ENCODE measurements at places on chromosomes 5 and 9.

DNA sequence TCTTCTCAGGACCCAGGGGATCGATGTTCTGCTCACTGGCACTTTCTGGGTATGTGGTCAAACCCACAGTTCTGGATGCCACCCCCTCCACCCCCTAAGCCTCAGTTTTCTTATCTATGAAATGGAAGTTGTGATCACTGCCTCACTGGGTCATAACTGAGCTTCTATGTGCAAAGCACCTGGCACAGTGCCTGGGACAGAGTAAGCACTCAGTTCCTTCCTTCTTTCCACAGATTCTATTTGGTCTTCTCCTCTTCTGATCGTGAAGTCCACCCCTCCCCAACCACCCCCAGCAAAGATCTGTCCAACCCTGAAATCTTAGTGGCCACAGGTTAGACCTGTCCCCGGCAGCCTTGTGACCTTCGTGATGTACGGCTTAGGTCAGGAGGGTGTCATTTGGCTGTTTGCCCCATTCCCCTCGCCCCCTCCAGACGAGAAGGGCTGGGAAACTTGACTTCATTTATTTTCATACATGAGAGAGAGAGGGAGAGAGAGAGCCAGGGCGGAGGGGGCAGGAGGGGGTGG lies 181.4 kb downstream of the FGF18 start:
- DNase-seq: no peak

DNA sequence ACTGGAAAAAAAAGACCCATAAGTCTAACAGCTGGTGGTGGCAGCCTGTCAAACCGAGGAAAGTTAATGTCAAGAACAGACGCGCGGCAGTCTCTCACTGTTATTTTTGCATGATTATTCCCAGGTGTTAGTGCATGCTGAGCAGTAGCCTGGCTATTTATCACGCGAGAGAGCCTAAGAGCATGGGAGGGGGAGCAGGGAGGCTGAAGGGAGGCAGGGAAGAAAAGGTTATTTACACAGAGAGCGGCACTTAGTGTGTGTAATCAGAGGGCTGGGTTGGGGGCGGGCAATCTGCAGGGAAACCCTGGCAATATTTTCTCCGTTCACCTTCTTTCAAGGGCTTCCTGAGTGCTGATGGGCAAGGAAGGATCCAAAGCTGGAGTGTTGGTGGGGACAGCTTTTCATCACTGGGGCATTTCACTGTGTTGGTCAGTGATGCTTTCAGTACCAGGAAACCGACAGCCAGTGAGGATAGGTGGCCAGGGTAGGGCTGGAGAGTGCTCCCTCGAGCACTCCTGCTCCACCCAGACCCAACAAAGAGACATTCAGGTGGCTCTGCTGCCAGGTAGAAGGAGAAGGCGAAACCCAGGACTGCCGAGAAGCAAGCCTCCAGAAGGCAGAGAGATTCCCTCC lies 39.6 kb downstream of the ZNF608 start:
- no peak for DNase-seq

DNA sequence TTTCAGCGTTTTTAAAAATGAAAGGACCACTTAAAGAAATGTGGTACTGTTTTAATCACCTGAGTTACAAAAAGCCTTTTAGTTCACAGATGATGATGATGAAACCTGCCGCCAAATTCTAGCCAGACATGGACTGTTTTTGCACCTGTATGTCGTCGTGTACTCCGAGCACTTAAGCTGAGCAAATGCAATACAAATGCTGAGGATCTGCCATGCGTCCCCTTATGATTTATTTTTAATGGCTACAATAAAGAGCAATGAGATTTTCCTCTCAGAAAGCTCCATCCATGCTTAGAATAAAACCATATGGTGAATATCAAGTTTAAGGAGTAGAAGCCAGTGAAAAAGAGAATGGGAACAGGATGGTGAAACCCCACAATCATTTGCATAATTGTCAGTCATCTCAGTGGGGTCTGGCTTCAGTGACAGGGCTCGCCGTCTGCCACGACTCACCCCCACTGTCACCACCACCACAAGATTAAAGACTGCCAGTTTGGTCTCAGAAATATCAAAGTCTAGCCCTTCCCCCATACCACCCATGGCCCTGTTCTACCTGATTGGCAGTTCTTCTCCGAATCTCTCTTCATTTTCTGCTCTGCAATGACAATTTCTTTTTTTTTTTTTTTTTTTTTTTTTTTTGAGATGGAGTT lies 159.9 kb downstream of the GOLPH3 start:
- no peak for DNase-seq

- DNase-seq: no peak
Observed at GRCh38 chr9:93904649-93905472, 50.3 kb downstream of the BARX1 start.

GRCh38 chr5:140261403-140262171 lies 41.3 kb downstream of the PFDN1 start:
- no peak for DNase-seq

GRCh38 chr5:122751293-122751782 lies 23.5 kb upstream of the SNX2 start:
- DNase-seq: no peak

GRCh38 chr5:80296121-80296520 lies 23.7 kb upstream of the SPZ1 start:
- no peak for DNase-seq

GRCh38 chr9:4603830-4604229 lies 58.3 kb upstream of the PLPP6 start:
- no peak for DNase-seq

DNA sequence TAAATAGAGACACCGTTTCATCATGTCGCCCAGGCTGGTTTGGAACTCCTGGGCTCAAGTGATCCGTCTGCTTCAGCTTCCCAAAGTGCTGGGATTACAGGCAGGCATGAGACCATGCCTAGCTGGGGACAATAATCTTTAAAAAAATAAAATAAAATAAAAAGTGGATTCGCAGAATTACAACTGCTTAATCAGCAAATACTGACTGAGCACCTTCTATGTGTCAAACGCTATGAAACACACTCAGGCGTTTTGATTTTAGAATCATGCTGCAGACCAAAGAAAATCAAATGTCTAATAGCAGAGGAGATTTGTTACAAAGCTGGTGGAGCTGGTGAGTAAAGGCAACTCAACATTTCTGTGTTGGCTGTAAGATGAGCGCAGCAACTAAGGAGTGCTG lies 22.7 kb upstream of the SH3RF2 start:
- DNase-seq: no peak

- DNase-seq: no peak
Observed at GRCh38 chr9:15570769-15571168, 17.9 kb downstream of the CCDC171 start.

DNA sequence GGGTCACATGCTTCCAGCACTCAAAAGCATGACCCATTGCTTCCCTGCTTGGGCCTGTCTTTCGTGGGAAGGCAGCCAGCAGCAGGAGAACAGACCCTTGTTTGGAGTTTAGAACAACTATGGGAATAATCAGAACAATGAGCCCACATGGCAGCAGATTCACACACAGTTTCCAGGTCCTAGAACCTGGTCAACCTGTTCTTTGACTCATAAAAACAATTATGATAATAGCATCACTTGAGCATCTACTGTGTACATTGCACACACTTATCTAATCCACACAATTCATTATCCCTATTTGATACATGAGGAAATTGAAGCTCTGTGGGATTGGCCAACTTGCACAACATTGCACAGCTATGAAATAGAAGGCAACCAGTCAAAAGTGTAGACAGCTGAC lies 41.7 kb downstream of the KLF4 start:
- no peak for DNase-seq

DNA sequence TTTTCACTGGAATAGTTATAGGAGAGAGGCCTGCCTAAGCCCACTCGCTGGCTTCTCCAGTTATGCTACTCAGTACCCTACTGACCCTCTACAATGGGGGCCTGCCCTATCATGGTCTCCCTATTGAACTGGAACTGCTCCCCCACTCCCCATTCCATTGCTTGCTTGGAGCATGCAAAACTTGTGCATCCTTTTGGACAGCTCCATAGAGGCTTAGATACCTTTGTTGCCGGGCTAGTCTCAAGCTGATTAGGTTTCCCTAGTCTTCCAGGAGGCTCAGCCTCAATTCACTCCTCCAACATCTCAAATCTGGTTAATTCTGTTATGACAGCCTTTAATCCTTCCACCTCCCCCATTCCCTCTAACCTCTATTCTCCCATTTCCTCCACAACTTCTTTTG lies 39.9 kb downstream of the KIF24 start:
- no peak for DNase-seq

DNA sequence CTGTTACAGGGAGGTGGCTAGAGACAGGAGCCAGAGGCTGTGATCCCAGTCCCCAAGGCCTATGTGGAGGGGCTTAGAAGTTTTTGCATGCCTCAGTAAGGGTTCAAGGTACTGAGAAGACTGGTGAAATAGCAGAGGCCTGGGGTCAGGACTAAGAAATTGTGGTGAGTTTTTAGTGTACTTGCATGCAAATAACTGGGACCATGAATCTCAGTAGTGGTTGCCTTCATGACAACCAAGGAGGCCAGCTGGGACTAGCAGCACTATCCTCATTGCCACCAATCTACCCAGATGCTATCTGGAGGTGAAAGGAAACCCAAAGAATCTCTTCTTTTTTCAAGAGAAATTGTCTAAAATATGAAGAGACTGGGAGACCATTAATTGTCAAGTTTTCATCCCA lies 395.1 kb downstream of the CETN3 start:
- no peak for DNase-seq

- no peak for DNase-seq
Observed at GRCh38 chr5:93249651-93250289, 331.2 kb downstream of the NR2F1-AS1 start.

DNA sequence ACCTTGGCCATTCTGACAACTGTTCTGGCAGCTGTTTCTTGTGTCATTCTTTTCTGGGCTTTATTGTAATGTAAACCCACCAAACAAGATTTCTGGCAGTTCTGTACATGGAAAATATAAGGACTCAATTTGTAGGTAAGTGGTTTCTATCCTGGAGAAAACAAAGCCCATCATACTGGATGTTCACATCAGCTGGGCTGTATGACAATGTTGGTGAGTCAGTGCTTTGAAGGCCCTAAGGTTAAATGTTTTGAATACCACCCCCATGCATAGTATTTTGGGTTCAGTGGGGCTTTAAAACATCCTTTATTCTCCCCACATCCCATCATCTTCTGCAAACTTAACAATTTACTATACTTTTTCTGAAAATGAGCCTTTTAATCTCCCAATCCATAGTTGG lies 52.5 kb downstream of the SH3GL2 start:
- no peak for DNase-seq

DNA sequence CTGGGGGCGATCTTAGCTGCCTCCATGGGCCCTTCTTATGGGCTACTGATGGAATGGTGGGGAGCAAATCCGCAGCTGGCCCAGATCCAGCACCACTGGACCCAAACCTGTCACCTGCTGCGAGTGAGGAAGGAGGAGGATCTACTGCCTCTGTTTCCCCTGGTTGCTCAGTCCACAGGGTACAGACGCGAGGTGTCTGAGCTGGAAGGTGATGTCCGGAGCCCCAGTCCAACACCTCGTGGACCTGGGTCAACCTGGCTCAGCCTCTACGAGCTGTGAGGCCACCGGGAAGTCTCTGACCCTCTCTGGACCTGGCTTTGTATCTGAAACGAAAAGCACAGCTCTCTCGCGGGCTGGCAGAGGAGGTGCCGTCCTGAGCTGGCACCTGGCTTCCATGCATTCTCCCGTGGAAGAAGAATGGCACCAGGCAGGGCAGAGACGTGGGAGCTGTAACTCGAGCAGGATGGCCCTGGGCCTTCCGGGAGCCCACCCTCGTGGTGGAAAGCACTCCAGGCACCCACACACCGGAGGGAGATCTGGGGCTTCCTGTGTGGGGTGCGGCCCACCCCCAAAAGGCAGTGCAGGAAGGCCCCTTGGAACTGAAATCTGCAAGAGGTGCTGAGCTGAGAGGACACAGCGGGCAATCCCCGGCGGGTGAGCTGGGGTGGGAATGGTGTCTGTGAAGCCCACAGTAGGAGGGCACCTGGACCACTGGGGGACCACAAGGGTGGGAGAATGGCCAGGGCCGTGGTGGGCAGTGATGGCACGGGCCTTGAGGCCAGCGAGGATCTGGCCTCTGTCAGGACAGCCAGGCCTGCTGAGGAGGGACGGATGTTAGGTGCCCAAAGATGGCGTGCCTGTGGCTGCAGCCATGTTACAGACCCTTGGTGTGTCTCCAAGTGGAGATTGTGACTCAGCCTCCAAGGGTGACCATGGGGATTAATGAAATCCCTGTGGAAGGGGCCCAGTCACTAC lies 133.4 kb downstream of the OLFM1 start:
- DNase-seq: no peak

GRCh38 chr9:30075451-30076199 lies 2308.8 kb upstream of the ACO1 start:
- no peak for DNase-seq

DNA sequence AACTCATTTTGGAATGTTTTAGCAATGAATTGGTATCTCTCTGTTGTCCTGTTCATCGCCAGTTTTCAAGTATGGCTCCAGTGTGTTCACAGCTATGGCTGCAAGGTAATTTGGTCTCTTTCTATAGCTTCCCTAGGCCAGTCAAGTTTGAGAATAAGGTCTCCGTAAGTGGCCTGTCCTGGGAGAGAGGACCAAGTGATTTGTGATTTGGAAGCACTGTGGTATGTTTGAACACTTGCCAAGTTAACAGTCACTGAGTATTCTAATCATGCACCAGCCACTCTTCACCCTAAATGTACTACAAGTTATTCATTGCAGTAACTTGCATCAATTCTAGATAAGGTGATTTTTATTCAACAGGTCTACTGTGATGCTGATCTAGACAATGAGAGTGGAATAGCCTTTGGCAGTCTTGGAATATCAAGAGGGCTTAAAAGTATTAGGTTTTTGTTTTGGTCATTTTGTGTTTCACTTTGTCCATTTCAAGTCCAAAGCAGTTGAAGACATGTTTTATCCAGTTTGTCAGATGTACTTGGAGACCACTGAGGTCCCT lies 41.1 kb downstream of the G3BP1 start:
- no peak for DNase-seq

DNA sequence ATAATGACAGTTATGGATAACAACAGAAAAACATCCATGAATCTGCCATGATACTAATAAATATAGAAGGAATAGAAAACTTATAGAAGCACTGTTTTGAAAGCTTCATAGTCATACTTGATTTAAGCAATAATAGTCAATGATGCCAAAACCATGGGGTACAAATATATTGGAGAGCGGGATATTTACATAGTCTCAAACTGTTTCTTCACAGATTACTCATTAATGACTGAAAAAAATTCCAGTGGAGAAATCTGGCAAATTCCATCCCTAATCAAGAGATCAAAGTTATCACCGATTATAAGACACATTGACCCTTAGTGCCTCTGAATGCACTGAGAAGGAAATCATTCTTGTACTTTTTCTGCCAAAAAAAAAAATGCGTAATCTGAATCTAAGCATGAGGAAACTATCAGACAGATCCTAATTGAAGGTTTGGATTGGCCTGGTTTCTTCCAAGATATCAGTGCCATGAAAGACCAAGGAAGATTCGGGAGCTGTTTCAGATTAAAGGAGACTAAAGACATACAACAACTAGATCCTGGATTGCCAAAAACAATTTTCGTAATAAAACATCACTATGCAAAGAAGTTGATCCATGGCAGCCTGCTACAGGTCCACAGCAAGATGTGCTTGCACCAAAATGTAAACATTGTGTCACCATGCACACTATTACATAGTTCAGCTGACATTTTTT lies 106.2 kb downstream of the GOLPH3 start:
- DNase-seq: no peak

GRCh38 chr5:168848569-168848968 lies 269.4 kb upstream of the PANK3 start:
- DNase-seq: no peak

- no peak for DNase-seq
Observed at GRCh38 chr9:76905791-76906646, at the start of gene PRUNE2. TSS of gene PRUNE2 (minus strand) at chr9:76906114. CDS start at chr9:76905963, 151 bp downstream.

Measured in cortex of kidney (tissue), 1 donor.